ENCODE measurements at places on chromosomes 11 and 22.

DNA sequence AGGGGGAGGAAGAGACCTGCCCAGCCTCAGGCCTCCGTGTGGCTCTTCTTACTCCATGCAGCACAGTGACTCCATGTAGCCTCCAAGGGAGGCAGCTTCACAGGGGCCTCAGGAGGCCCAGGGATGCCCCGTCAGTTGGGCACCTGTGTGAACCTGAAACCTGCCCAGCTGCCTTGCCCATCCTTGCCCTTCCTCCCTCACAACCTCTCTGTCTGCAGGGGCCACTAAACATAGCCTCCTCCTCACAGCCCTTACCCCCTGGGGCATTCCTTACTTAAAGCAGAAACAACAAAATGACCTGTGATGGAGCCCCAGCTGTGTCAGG is 7.1 kb downstream of the LRRC32 start:
- no peak for DNase-seq

- DNase-seq = peak; percentile 95
These were observed 554.2 kb downstream of the NTM start for GRCh38 chr11:131924457-131925201.

GRCh38 chr11:22433094-22433455 is 94.9 kb downstream of the SLC17A6 start:
- no peak for DNase-seq

GRCh38 chr11:66866511-66866986 is 9.7 kb downstream of the LRFN4 start:
- no peak for DNase-seq

DNA sequence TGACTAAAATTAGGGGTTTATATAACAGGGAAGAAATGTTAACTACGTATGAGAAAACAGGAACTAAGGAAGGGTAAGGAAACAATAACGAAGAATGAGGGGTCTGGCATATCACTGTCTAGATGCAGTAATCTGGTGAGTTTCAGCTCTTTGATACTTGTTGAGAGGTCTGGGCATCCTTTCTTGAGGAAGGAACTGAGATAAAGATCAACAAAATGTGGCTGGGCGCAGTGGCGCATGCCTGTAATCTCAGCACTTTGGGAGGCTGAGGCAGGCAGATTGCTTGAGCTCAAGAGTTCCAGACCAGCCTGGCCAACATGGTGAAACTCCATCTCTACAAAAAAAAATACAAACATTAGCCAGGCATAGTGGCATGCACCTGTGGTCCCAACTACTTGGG is 2.7 kb downstream of the DCDC1 start:
- no peak for DNase-seq

DNA sequence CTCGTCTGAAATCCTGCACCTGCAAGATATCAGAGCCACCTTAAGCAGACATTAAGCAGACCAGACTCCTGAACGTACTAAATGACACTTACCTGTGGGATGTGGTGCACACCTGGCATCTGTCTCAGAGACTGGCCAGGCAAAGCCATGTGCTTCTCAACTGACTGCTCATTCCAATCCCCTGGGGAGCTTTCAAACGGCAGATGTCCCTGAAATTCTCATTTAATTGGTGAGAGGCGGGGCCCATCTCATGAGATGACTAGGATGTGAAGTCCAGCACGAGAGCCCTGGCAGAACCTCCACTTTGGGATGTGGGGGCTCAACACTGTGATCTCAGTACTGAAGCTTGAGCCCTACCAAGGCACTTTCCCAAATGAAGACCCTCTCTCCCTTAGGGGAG is 84.9 kb upstream of the HMGXB4 start:
- DNase-seq = no peak

- no peak for DNase-seq
These were observed 540.8 kb downstream of the SOX6 start for GRCh38 chr11:15815246-15816195.

DNA sequence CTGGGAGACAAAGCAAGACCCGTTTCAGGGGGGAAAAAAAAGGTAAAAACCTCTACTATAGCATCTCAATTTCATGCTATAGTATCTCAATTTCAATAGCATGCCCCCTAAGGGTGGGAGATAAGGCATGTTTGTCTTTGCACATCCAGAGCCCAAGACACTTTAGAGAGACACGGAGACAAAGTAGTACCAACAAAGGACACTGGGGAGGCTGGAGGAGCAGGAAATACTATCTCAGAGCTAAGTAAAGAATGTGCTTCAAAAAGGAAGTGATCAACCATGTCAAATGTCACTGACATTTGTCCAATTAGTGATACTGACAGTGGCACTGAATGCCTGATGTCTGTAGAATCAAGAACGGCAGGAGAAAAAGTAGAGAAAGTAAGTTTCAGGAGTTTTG is 68.6 kb downstream of the RRAS2 start:
- no peak for DNase-seq

- no peak for DNase-seq
These were observed 27.2 kb downstream of the RPS6KA4 start for GRCh38 chr11:64385945-64386704.

DNA sequence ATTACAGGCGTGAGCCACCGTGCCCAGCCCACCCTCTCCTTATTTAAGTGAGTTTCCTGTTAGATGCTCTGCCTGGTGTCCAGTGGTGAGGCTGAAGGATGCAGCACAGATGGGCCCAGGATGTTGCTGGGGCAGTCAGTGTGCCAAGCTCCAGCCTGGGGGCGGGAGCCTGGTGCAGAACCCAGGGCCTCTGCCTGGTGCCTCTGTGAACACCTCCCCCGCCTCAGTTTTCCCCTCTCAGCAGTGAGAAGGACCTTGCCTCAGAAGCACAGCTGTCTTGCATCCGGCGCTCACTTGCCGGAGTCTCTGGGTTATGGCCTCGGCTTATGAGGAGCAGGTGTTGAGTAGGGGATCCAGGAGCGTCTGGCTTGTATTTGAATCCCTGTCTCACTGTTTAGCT is 116.2 kb downstream of the KIAA1671 start:
- DNase-seq = no peak

DNA sequence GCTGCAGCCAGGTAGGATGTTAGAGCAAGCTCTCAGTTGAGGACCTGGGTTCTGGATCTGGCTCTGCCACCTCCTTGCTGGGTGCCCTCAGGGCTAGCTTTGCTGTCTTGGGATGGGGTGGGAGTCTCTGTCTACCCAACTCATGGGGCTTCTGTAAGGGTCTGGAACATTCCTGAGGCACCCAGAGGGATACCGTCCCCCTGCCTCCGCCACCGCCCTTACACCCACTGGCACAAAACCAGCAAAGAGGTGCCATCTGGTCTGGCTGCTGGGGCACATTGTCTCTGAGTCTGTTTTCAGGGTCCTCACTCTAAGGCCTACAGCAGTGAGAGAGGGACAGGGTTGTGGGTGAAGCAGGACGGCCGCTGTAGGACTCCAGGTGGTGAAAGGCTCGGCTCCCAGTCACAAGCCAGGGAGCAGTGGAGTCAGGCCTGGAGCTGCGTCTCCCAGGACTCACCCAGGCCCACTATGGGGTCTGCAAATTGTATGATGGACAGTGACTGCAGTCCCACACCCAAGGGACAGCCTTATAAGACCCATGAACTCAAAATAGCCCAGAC is 84.9 kb downstream of the MORC2 start:
- DNase-seq = no peak

- DNase-seq = no peak
These were observed 23.0 kb downstream of the LMO2 start for GRCh38 chr11:33868647-33869461.

DNA sequence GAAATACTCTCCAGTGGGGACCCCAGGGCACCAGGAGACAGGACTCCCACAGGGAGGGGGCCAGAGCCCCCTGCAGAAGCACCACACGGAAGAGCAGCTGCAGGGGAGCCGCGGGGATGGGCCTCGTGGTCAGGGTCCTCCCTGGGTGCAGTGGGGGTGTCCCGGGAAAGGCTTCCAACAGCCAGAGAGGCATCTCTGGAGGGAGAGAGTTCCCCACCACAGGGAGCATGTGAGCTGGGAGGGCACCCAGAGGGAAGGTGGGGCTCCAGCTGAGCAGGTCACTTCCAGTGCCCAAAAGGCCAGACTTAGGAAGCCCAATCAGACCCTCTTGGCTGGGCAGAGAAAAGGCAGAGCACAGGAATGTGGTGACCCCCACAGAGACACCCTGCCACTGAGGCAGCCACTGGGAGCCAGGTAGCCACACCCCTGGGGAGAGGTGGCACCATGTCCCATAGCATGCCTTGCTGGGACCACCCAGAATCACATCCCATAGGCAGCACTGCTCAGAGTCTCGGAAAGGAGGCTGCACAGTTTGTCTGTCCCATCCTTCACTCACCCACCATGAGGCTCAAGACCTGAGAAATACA is 49.9 kb upstream of the LMO1 start:
- peak; percentile 6 for DNase-seq

DNA sequence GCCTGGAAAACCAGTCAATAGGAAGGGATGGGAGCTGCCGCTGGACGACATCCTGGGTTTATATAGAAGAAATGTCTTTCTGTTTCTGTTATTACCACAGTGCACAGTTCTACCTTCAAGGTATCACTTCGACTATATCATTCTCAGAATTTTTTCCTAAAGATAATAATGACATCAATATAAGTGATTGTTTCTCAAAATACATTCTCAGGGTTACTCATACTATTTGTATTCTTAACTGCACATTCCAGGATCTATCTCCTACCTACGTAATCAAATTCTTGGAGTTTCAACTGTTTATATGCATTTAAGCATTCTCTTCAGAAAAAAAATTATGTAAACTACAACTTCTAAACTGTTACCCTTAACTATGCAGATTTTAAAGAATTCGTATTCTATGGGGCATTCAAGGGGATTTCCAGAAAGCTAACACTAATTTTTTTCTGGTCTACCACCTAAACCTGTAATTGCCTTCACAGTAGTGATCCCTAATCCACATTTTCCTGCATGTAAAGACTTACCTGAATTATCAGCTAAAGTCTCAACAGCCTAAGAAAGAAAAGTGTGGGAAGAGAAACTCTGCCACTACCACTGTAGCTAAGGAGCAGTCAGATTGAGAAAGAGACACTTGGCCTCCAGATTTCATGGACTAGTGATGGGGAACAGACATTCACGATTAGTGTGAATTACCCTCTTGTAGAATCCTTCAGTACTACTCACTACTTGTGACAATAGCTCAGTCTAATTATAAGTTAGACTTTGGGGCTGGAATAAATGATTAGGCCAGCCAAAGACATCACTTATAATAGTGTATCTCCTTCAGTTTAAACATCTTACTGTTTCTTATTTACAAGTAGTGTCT is at the start of gene OR51B5:
Gene OR51B5, minus strand, starts transcription at position 51 of the 862 bp plus-strand sequence. Its CDS starts 0 bp downstream, at position 51.
- DNase-seq = no peak

DNA sequence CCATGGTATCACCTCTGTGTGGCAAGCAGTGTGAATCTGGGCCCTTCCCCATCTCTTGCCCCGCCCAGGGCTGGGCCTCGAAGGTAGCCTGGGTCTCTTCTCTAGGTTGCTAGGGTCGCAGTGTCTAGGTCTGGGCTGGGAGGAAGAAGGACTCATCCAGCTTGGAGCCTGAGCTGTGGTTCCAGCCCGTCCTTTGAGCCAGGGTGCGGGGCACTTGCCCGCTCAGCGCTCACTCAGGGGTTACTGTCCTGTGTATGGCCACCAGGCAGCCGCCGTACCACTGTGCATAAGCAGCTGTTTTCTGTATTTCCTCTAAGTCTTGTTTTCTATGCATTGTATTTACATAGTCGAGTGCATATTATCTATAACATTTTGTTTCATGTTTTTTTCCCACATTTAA is 160.9 kb downstream of the TBC1D22A start:
- DNase-seq = no peak

DNA sequence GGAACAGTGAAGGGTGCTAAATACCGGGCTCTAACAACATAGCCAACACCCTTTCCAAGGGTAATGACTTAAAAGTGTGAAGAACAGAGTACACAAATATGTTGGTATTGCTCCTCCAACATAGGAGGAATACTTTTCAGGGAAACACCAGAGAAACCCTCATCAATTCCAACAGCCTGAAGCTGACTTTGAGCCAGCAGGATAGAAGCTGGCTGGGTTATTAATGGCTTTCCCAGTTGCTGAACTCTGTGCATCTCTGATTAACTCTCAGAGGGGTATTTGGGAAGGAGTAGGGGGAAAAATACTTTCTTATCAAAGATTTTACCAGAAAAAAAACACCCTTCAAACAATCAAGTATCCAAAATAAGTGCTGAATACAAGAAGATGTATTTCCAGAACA is 95.6 kb downstream of the AMBRA1 start:
- no peak for DNase-seq

- no peak for DNase-seq
These were observed 37.5 kb downstream of the UVRAG start for GRCh38 chr11:75852406-75853017.

GRCh38 chr11:99884750-99885149 is 802.3 kb upstream of the ARHGAP42 start:
- DNase-seq = no peak

DNA sequence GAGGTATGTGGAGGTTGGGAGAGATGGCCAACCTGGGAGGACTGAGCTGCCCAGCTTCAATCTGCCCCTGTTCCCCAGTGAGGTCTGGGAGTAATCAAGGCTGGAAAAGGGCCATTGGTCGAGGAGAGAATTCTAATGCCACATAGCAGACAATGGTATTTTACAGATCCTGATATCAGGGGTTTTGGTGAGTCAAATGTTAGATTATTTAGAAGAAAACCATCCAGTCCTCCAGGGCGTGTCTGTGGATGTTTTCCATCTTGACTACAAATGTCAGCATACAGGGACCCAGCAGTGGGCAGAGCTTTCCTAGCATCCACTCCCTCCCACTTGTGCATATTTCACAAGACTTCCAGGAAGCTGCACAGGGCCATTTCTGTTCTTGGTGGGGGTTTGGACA is 107.9 kb downstream of the SCN3B start:
- DNase-seq = no peak

- DNase-seq = no peak
These were observed 35.2 kb upstream of the CSNK1E start for GRCh38 chr22:38352436-38352835.

GRCh38 chr11:45772449-45772774 is 32.5 kb upstream of the SLC35C1 start:
- no peak for DNase-seq

DNA sequence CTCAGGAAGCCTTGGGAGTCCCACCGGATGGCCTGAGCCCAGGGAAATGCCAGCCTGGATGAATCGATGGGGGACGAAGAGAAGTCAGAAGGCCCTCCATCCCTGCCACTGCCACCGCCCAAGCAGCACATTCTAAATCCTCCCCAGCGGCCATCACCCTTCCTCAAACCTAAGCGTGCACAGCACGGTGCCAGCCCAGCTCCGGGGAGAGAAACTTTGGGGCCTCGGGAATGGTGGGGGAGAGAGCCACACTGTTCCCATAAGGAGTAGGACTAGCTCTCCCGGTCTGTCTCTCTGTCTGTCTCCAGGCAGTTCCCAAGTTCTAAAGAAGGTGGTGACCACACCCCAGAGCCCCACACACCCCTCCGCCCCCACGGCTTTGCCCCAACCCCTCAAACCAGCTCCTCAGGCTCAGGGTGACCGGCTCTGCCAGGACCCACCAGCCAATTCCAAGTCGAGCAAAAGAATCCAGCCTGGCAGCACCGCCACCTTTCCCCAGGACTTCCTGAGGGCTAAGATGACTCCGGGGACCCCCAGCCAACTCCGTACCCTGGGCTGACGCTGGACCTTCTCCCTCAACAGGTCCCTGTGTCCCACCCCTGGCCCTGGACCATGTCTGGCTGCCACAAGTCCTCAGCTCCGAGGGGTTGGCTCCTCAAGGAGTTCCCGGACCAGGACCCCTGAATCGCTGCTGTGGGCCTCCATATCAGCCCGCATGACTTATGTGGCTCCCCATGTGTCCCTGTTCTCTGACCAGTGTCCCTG is 2.7 kb downstream of the AHNAK start:
- DNase-seq = no peak
